ACHN (cell line): ENCODE measurements at places on chromosomes 3 and 15.

DNA sequence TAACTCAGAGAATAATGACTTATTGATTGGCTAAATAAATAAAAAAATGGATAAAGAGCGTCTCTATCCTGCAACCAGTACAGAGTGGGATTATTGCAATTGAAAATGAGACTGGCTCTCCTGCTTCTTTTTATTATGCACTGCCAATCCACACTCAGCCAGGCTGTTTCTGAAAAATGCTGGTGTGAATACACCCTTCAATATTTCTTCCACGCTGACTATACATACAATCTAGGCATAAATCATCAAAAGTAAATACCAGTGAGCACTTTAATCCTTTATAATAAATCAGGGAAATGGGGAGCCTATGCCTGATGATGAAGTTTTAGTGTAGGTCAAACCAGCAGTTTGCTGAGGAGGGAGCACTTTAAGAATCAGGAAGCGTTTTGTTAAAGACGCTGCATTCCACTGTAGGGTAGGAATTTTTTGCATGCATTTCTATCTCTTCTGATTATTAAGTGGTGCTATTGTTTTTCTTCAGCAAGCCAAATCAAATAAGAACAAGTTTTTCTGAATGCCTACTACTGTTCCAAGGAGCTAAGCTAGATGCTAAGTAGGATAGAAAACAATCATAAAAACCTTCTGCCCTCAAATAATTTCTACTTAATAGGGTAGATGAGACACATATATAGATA, 781.5 kb downstream of the TBL1XR1 start:
- no peak for DNase-seq

DNA sequence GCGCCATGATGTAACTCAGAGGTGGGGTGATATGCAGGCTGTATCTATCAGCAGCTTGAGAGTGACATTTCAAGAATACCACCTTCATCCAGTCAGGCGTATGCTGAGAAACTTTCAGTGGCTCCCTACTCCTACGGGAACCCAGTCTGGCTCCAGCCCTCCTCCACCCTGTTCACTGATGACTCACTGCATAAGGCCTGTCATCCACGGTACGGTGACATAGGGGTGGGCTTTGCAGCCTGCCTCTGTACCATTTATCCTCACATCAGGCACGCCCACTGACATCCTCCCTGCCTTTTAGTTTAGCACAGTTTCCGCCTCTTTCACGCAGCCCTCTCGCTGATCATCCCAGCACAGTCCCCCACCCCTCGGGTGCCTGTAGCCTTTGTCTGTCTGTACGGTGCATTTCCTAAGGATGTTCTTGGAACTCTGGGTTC, 11.7 kb downstream of the PXYLP1 start:
- DNase-seq = no peak

GRCh38 chr3:148255981-148256969, 441.4 kb upstream of the AGTR1 start:
- no peak for DNase-seq

GRCh38 chr3:102460579-102460978, 25.8 kb downstream of the ZPLD1 start:
- DNase-seq = peak; percentile 2

DNA sequence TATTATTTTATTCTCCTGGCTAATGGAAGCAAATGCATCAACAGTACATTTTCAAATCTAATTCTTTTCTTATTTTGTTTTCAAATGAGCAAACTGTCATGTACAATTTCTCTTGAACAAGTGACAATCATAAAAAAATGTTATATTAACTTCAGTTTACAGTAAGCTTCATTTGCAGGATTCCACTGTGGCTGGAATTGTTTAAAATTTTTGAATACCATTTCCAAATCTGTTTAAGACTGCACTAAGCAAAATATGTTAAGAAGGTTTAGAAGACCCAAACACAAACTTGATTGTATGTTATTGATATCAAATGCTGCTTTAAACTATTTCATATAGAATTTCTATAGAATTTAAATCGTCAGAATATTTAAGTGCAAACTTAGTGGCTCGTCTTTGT, 92.8 kb downstream of the ZNF280D start:
- no peak for DNase-seq

GRCh38 chr3:171001957-171002694, 24.4 kb downstream of the SLC2A2 start:
- peak; percentile 86 for DNase-seq

- no peak for DNase-seq
Observed at GRCh38 chr3:158352551-158352950, 218.4 kb upstream of the MLF1 start.

GRCh38 chr3:32719931-32720330, 34.9 kb downstream of the CNOT10 start:
- no peak for DNase-seq

GRCh38 chr3:307182-307581, 110.6 kb downstream of the CHL1 start:
- no peak for DNase-seq

GRCh38 chr3:9653565-9654248, 4.4 kb downstream of the MTMR14 start:
- no peak for DNase-seq

DNA sequence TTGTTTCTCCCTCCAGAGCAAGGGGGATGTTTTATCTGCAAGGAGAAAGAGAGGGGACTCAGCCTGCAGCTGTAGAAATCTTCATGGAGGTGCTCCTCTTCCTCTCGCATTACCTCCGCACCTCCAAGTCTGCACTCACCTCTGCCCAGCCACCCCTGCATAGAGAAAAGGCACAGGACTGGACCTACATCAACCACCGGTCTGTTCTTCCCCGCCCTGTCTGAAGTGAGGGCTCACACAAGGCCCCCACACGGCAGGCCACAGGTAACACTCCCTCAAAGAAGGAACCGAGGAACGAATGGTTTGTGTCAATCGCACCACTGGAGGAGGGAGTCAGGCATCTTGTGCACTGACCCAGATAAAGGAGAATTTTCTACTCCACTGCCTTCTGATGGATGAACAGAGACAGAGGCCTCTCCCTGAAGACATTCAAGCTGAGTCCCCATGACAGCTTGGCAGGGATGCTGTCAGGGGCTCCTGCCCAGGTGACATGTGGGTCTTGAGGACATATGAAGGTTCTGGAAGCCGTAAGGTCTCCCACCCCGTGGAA, 260.3 kb downstream of the XXYLT1 start:
- no peak for DNase-seq

- DNase-seq = no peak
Observed at GRCh38 chr3:20846832-20847231, 660.8 kb upstream of the SGO1 start.

GRCh38 chr3:69324362-69325025, 61.4 kb downstream of the FRMD4B start:
- DNase-seq = no peak

- peak; percentile 69 for DNase-seq
Observed at GRCh38 chr3:30693470-30694120, 87.2 kb downstream of the TGFBR2 start.

- no peak for DNase-seq
Observed at GRCh38 chr15:37045859-37046740, 54.2 kb downstream of the MEIS2 start.

GRCh38 chr3:23537101-23537551, 268.6 kb upstream of the UBE2E1 start:
- DNase-seq = no peak

DNA sequence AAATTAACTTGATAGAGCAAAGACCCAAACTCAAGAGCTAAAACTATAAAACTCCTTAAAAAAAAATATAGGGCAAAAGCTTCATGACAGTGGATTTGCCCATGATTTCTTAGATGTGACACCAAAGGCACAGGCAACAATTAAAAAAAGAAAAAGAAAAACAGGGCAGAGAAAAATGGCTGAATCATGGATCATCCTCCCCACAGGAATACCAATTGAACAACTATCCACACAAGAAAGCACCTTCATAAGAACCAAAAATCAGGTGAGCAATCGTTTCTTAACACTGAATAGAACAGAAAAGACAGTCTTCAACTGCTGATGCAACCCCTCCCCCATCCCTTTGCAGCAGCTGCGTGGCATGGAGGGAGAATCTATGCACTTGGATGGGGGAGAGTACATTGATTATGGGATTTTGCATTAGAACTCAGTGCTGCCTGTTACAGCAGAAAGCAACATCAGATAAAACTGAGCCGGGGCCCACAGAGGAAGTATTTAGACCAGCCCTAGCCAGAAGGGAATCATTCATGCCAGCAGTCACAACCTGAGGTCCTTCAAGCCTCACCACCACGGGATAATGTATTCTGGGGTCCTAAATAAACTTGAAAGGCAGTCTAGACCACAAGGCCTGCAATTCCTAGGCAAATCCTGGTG, 15.7 kb downstream of the C3orf33 start:
- DNase-seq = no peak

DNA sequence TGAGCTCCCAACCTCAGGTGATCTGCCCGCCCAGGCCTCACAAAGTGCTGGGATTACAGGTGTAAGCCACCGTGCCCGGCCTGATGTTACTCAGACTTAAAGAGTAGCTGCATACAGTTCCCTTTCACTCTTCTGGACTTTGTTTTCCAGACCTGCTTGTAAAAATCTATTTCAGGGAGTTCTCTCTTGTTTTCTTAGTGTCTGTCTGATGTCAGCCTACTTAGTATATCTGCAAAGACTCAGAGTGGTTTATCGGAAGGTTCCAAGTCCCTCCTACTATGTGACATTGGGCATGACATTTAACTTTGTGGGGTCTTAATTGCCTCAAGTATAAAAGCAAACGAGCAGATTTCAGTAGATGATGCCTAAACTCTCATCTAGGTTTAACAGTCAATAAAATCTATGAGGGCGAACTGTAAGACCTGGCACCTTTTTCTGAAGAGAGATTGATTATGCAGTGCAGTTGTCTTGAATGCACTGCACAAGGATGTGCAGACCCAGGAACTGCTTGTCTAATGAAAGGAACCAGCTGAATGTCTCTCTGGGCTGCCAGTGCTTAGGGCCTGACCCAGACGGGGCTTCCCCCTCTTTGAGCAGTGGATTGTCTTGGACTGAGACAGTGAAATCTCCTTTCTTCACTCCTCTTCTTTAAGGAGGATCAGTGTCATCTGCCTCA, 301.4 kb downstream of the PTPRG start:
- DNase-seq = no peak

GRCh38 chr3:122013448-122013925, 8.6 kb downstream of the ILDR1 start:
- no peak for DNase-seq

GRCh38 chr15:75051711-75052110, 28.3 kb downstream of the PPCDC start:
- DNase-seq = no peak

GRCh38 chr15:63636518-63637061, 39.4 kb downstream of the FBXL22 start:
- DNase-seq = no peak

GRCh38 chr15:100781061-100781960, 98.3 kb upstream of the ALDH1A3 start:
- no peak for DNase-seq

- no peak for DNase-seq
Observed at GRCh38 chr3:151460228-151460627, 633 bp downstream of the IGSF10 start.

GRCh38 chr3:156665291-156665690, 9.1 kb upstream of the TIPARP start:
- no peak for DNase-seq

DNA sequence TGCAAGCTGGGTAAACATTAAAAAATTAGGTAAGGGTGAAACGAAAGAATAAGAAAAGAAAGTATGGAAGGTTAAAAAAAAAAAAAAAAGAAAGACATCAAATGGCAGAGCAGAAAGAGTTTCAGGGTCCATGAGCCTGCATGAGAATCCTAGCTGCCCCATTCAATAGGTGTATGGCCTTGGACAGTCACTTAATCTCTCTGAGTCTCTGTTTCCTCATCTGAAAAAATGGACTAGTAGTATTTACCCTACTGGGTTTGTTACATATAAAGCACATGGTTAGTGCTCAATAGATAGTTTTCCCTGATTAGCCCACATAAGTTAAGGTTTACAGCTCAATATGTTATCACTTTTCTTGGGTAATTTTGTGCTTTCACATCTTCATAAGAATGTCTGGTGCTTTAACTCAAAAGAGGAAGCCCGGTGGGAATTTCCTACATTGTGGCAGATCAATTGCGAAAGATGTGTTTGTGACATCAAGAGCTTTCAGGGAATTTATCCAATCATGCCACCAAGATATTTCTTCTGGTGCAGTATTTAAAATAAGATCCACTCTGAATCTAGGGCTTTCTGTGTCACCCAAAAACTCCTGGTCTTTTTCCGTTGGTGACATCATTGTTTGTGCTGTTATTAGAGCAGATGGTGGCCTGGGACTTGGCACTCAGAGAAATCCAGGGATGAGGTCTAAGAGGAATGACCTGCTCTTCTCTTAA, 57.2 kb upstream of the UBE2E1 start:
- DNase-seq = no peak

- DNase-seq = no peak
Observed at GRCh38 chr3:66267031-66267430, 46.2 kb downstream of the SLC25A26 start.

DNA sequence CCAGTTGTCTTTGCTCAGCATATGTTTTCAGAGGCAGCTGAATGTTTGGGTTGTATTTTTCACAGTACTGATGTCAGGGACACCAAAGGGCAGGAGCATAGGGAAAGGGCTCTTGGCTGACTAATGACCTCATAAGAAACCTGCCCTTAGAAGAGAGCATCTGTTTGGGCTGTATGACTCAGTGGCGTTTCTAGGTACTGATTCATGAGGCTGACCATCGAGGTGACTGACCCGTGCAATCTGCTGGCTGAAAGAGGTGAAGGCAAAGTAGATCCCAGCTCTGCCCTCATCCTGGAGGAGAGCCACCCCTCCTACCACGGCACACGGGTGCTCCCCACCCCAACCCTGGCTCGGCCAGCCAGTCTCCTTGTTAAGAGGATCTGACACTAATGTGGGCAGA, 8.3 kb downstream of the LMCD1 start:
- DNase-seq = peak; percentile 92

DNA sequence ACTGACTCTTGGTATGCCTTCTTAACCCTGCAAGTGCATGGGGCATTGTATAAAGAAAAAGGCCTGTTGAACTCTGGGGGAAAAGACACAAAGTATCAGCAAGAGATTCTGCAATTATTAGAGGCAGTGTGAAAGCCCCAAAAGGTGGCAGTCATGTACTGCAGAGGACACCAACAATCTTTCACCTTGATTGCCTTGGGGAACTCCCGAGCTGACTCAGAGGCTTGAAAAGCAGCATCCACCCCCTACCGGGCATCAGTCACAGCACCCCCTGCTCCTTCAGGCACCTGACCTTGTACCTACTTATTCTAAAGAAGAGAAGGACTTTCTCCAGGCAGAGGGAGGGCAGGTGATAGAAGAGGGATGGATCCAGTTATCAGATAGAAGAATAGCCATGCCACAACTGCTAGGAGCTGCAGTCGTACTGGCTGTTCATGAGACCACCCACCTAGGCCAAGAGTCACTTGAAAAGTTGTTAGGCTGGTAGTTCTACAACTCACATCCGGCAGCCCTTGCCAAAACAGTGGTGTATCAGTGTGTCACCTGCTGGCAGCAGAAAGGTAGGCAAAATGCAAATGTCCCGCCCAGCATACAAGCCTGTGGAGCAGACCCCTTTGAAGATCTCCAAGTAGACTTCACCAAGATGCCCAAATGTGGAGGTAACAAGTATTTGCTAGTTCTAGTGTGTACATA, 241.6 kb upstream of the CNTN6 start:
- peak; percentile 9 for DNase-seq
